ENCODE measurements at places on chromosomes 1 and 21.

DNA sequence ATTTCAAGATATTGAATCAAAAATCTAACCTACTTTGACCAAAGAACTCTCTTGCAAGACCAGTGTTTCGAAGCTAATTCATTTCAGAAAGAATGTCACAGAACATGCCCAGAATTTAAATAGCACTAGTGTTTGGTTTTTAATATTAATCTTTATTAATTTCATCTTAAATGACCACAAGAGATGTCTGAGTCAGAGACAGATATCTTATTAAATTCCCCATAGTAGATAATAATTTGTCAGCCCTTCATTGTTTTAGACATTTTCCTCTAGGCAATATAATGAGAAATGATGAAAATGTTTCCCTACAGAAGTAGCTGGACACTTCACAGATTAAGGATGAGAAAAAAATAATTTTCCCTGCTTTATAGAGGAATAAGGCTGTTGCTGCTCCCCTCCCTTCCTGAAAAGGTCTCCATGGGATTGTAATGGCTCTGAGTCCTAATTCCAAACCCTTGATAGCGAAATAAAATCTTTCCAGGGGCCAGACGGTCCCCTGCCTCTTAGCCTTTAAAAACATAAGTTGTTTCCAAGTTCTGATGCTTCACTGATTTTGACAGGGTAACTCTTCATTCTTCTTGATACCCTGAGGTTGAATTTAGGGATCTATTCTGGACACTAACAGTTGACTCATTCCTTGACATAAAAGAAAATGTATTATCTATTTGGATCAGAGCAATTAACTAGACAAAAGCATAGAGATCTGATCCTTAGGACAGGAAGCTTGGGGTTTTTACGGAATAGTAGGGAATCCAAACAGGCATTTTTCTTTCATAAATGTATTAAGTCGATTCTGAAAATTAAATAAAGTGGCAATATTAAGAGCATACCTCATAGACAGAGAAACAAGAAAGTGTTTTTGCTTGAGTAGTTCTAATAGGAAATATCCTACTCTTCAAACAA, 820.8 kb downstream of the BRINP3 start:
- DNase-seq, result no peak

GRCh38 chr1:231676487-231676886, 49.9 kb downstream of the DISC1 start:
- DNase-seq, result no peak

GRCh38 chr1:109658533-109659042, 2.7 kb downstream of the GSTM4 start:
- no peak for DNase-seq

DNA sequence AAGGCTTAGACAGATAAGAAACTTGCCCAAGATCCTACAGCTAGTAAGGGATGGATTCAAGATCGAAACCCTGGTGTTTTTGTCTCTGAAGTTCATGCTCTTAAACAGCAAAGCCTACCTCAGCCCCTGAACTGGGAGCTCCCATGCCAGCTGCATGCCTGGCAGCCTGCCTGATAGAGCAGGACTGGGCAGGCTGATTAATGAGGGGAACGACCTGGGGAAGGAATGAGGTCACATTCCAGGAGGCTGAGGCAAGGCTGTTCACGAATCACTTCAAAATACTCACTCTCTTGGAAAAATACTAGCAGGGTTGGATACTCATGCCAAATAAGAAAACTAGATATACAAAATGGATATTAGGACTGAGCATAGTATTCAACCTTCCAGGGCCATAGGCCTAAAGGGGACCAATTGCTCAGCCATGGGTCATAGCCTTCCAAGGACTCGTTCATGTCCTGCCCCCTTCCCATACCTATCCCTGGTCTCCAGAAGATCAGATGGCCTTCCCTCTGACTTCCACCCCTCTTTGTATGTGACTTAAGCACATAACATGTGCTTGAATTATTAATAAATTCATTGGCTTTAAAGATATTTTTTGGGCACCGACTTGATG, 15.6 kb upstream of the TACSTD2 start:
- no peak for DNase-seq

GRCh38 chr1:63268876-63269275, 53.5 kb upstream of the FOXD3 start:
- DNase-seq, result no peak

- no peak for DNase-seq
Measured at GRCh38 chr1:154720328-154721297, 112.6 kb upstream of the ADAR start.

- DNase-seq, result peak; percentile 63
Measured at GRCh38 chr1:107785496-107786202, 179.3 kb downstream of the VAV3 start.

GRCh38 chr21:35294231-35294898, 245.3 kb upstream of the RUNX1 start:
- no peak for DNase-seq
